ENCODE measurements at places on chromosomes 3 and 15.

DNA sequence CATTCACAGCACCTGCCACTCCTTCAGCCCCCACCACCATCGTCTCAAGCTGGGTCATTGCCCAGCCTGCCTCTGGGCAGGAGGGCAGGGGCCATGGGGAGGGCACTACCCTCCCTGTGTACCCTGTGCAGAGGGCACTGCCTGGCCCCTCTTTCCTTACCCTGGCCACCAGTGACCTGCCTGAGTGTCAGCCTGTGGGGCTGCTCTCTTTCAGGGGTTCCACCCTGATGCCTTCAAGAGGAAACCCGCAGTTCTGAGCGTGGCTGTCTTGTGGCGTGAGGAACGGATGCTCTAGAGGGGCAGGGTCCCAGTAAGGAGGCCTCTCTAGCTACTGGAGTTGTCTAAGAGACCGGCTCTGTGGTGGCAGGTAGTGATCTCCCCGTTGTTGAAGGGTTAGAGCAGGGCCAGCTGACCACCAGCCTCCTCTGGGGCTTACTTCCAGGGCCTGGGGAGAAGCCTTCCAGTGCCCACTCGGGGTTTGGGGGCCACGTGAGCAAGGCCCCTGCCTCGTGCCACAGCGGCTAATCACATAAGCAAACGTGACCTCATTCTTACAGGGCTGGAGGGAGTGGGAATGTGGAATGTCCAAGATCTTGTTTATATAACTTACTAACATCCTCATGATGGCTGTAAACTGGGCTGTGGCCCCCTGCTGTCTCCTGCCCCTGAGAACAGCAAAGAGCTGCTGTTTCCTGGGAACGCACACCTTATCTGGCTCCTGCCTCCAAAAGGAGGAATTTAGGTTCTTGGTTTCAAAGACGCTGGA, 31.4 kb upstream of the SEC13 start:
- no peak for DNase-seq

DNA sequence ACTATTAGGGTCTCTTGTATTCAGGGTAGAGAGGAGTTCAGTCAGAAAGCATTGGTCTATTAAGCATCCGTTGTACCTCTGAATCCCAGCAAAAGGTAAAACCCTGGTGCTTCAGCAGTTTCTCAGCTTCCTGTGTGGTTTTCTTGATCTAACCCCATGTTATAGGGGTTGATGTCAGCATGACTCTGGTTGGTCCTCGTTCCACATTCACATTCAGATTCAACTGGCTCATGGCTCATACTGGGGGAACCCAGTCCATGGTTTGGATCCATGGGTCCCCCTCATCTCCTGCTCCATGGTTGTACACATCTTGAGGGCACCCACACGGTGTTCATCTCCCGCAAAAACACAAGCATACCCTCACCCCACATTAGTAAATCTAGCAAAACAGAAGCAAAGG, 47.7 kb upstream of the C2CD4B start:
- DNase-seq, result no peak

GRCh38 chr15:88618686-88619085, 2.5 kb upstream of the AEN start:
- DNase-seq, result no peak

DNA sequence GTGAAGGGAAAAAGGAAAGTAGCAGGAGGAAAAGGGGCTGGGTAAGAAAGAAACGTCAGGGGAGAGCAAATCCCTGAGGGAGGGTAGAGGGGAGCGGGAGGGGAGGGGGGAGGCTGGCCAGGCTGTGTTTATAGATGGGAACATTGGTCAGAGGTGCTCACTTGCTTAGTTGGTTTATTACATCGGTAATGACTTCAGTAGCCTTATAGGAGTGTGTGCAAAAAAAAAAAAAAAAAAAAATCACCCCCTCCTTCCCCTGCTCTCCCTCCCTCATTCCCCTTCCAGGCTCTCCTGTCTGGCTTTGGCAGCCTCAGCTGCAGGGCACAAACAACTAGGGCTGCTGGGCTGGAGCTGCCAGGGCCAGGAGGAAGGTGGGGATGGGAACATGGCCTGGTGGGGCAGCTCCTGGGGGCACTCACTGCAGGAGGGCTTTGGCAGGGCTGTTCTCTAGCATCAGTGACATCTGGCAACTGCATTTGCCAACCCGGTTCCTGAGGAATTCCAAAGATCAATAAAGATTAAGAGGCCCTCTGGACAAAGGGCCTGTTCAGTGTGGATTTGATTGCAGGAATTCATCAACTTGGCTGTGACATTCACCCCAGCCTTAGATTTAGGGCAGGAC, 334.5 kb upstream of the FRG2C start:
- DNase-seq, result no peak

GRCh38 chr3:143140550-143140949, 21.0 kb downstream of the CHST2 start:
- no peak for DNase-seq

- no peak for DNase-seq
These were observed 15.0 kb downstream of the CACNA2D3 start for GRCh38 chr3:54137311-54137710.

DNA sequence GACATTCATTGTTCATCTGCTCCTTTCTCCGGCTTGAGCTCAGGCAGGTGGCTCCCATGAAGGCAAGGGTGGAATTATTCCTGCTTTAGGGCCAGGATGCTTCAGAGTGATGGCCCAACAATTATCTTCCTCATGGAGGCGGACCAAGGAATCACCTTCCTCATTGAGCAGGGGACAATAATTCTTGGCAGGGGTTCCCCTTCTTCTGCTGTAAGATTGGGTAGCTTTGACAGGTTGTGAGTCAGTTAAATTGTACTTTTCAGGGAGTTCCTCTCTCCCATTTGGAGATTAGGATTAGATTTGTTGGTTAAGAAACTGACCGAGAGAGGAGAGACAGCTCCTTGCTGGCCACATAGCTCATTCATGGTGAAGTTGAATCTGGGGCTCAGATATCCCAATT, 31.4 kb upstream of the CD47 start:
- no peak for DNase-seq
